ENCODE measurements at places on chromosomes 16 and 17.

- DNase-seq = no peak
Measured at GRCh38 chr16:80208015-80208414, 332.8 kb upstream of the DYNLRB2 start.

- no peak for DNase-seq
Measured at GRCh38 chr16:13569986-13570385, 350.0 kb upstream of the ERCC4 start.

- DNase-seq = no peak
Measured at GRCh38 chr16:27195076-27195741, 8.1 kb upstream of the KDM8 start.

DNA sequence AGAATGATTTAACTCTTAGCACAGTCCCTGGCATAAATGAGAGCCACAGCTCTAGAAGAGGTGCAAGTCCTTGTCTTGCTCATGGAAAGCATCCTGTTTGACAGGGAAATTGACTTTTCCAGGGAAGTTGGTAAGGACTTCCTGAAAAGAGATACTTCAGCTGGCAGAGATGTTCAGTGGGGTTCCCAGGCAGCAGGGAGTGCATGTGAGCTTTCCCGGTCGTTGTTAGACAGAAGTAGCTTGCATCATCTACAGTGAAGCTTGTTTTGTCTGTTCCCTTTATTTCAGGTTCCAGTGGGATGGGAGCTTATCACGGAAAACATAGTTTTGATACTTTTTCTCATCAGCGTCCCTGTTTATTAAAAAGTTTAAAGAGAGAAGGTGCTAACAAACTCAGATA, 22.9 kb downstream of the ALDH3A2 start:
- DNase-seq = no peak

DNA sequence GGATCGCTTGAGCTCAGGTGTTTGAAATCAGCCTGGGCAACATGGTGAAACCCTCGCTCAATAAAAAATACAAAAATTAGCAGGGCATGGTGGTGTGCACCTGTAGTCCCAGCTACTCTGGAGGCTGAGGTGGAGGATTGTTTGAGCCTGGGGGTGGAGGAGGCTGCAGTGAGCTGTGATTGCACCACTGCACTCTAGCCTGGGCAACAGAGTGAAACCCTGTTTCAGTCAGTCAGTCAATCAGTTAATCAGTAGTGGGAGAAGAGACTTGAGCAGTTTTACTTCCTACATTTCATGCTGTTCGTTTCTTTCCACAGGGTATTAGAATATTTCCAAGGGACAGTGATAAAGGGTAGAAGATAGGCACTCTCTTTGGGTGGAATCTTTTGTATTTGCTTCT, 8.8 kb downstream of the MAP3K3 start:
- no peak for DNase-seq

DNA sequence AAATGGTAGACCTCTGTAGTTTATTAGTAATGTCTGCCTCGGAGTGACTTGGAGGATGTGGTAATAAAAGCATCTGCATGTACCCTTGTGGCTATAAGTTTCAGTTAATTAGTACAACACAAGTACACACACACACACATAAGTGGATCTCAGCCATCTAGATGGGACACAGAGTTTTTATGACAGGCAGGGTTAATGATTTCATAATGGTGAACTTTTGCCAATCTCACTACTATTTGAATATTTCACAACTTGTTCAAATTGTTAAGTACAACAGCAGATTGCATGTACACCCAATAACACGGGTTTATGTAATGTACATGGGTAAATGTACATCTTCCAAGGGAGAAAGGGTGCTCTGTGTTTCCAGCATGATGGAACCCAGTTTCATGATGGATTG, 511.3 kb upstream of the HSBP1 start:
- DNase-seq = no peak

DNA sequence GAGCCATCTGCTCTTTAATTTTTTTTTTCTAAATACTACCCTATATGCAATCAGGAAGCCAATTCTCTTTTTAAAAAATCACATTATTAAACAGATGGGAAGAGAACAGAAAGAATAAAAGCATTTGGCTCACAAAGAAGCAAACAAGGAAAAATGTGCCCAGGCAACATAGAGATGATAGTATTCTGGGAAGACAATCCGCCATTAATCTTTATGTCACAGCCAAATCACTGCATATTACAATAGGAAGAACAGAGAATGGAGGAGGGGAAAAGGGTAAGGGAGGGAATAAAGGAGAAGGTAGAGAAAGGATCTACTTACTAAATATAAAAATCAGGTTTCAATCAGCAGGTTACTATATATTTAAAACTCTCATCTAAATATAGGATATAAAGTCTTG, 34.3 kb downstream of the STAT5B start:
- DNase-seq = no peak

DNA sequence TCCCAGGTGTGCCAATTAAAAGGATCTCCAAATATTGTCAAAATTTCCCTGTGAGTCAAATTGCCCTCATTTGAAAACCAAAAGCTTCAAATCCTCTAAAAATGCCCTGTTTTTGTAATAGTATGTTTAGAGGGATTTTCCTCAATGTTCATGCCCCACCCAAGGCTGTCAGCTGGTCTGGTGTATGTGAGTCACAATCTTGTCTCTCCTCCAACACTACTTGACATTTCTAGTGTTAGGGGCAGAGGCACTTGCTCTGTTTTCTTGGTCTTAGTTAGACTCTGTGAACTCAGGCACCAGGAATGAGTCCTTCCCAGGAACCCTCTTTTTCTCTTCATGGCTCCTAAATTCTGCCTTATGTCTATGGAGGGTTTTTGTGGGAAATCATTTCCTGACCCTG, 634.8 kb downstream of the KCNJ2 start:
- DNase-seq = no peak
